Activated T-cell treated with anti-CD3 and anti-CD28 coated beads for 24 hours (primary cell): ENCODE measurements at places on chromosomes 13 and 19.

- DNase-seq = no peak
Observed at GRCh38 chr19:18259893-18260292, 14.4 kb downstream of the IQCN start.

DNA sequence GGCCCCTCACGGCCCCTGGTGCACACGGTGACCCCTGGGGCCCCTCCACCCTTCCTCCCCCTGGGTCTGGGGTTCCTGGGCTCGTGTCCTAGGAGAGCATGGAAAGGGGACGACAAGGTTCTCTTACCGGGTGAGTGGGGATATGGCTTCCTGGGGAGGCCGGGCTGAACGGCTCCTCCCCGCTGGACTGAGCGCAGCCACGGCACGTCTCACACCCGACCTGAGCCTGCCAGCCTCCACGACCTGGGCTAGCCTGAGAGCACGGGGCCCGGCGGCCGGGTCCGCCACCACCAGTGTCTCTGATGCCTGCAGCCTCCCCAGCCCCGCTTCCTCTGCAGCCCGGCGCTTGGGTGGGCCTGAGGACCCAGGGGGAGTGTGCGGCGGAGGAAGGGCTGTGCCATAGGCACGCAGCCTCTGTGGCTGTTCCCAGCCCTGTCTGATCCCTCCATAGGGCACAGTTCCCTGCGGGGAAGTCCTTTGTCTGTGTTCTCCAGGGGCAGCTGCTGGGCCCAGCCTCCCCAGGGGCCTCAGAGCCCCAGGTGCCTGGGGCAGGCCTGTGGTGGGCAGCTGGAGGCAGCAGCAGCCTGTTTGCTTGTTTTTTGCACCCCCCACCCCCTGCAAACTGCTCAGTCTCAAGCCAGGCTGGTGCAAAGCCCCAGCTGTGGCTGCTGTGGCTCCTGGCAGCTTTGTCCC is 15.0 kb downstream of the PLIN4 start:
- DNase-seq = no peak

DNA sequence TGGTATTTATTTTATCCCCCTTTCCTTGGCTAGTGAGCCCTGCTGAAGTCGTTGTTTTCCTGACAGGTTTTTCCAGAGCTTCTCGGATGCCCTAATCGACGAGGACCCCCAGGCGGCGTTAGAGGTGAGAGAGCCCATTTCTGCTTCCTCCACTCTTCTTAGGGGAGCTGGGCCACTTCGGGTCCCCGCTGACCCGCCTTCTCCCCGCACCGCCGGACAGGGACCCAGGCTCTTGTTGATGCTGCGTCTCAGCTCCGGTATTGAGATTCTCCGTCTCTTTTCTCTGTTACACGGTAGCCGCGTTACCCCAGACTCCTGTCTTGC is 306 bp downstream of the SUGT1 start:
- no peak for DNase-seq

GRCh38 chr19:56299688-56300087 is 15.0 kb downstream of the ZSCAN5A start:
- DNase-seq = no peak

- DNase-seq = peak; percentile 43
Observed at GRCh38 chr19:45498411-45499195, at the start of gene PPM1N. TSS of gene PPM1N (plus strand) at chr19:45498443. CDS start at chr19:45498473, 30 bp downstream.

DNA sequence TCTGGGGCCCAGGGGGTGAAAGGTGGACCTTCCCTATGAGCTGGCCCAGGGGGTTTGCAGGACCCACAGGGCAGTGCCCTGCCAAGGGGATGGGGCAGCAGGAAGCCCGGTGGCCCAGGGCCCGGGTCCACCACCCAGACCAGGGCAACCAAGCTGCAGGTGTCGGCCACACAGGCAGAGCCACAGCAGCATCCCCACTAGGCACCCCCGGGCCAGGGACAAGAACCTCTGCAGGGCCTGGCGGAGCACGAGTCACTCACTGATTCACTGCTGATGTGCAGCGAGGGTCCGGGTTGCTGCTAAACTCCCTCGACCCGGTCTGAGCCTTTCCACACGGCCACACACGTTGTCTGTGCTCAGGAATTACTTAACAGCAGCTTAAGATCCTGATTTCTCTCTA is 8.8 kb downstream of the FZR1 start:
- no peak for DNase-seq

DNA sequence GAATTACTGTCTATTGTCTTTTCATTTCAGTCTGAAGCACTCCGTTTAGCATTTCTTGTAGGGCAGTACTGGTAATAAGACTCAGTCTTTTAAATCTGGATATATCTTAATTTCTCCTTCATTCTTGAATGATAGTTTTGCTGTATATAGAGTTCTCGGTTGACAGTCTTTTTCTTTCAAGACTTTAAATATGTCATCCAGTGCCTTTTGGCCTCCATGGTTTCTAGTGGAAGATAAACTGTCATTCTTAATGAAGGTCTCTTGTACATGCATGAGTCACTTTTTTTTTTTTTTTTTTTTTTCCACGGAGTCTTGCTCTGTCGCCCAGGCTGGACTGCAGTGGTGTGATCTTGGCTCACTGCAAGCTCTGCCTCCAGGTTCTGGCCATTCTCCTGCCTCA is 27.2 kb upstream of the ZDHHC20 start:
- no peak for DNase-seq

- DNase-seq = no peak
Observed at GRCh38 chr13:99366075-99366987, 59.1 kb upstream of the GPR183 start.

- peak; percentile 73 for DNase-seq
Observed at GRCh38 chr19:17938092-17938845, 5.5 kb downstream of the CCDC124 start.

DNA sequence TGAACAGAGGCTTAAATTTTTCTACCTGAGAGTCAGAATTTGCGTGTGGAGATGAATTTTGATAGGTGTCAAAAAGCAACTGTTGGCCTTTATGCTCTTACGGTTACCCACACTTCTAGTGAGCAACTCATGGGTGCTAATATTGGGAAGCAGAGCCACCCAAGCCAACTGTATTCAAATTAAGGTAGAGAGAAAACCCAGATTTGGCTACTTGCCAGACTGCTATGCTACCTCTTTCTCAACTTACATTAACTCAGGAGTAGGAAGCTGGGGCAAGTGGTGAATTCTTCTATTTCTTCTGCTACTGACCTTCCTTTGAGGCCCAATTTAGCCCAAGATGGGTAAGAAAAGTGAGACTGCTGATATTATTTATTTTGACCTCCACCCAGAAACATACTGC is 83.9 kb downstream of the OLFM4 start:
- DNase-seq = no peak

DNA sequence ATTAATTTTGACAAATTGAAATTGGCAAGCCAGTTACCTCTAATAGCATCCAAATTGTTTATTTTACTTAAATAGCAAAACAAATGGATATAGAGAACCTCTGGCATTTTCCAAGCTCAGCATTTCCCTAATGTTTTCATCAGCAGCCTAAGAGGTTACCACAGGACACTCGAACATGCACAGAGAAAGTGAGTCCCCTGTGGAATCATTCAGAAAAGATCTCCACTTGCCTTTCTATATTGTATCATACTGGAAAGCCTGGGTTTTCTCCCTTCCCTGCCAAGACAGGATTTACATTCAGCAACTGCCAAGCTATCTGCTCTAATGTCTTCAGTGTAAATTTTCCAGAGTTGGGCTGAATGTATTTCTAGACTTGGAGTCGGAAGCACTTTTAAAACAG is 188.9 kb downstream of the KCTD12 start:
- no peak for DNase-seq

DNA sequence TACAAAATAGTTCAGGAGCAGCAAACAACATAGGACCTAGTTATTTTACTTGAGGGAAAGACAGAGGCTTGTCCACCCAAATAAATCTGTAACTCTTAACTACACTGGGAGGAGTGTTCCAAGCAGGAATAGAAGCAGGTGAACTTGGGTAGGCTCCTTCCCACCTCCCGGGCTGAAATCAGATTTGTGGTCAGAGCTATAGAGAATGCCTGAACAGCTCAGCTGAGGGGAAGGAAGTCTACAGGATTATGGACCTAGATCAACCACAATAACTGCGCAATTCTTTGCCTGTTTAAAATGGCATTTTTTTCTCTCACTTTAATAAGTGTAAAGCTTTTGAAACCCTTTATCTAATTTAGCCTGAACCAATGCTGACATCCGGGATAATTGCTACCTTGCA is 73.5 kb upstream of the IRS2 start:
- no peak for DNase-seq

DNA sequence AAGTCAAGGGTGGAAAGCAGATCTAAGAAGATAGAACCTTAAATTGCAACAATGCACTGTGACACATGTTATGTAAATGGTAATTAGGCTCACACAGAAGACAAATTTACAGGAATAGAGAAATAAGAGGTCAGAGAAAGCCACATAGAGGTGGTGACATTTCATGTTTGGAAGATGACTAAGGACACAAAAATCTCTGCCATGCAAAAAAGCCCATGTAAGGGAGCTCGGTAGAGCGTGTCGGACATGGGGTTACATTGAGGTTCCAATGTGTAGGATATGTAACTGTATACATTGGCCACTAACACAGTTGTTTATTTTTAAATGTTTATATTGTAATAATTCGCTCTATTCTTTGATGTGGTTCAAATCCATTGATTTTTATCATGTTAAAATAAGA is 33.7 kb downstream of the SUGT1 start:
- DNase-seq = no peak

DNA sequence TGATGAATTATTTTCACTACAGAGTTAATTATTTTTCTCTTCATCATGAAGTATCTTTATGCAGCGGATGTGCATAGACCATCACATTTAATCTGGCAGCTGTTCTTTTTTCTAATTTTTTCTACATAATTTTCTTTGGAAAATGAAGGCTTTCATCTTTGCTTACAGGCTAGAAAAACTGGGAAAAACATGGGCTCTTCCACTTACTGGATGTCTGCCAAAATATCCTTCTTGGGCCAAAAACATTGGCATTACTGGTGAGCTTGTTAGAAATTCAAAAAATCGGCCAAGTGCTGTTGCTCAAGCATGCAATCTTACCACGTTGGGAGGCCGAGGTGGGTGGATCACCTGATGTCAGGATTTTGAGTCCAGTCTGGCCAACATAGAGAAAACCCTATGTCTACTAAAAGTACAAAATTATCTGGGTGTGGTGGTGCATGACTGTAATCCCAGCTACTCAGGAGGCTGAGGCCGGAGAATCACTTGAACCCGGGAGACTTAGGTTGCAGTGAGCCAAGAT is 176.8 kb downstream of the ZNF737 start:
- DNase-seq = no peak
